Stimulated activated CD4-positive, alpha-beta T cell treated with anti-CD3 and anti-CD28 coated beads, TNF-alpha, amount 100 ng/mL, for 48 hours (primary cell): ENCODE measurements at places on chromosomes 4 and X.
A peak's percentile ranks its signal among the peaks of the same experiment; 100 is the strongest.

- DNase-seq: no peak
Measured at GRCh38 chr4:146952896-146953295, 7.2 kb upstream of the TTC29 start.

- DNase-seq: no peak
Measured at GRCh38 chr4:1683261-1683735, 815 bp downstream of the FAM53A start.

DNA sequence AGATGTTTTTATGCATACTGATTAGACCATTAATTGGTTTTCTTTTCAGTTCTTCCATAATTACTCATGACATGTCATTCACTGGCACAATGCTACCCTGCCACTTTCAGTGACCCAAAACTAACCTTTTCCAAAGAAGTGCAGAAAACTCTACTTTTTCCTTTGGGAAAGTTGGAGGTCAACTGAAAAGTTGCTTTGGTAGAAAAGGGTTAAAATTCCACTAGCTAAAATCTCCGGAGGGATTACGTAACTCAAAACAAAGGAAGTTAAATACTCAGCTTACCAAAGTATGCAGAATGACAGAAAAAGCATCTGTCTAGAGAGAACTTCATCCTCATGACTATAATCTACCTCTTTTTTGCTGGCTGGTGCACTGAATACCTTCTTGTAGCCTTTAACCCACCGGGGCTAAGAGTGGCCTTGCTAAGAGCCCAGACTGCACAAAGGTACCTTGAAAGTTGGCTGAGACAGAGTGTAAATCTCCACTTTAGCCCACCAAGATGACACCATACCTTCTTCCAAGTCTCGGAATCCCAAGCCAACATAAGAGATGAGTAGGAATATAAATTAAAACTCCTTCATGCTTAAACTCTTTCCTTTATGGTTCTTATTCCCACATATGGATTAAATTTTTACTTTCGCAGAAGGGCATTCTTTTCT is 1099.5 kb upstream of the INTU start:
- no peak for DNase-seq

- DNase-seq: no peak
Measured at GRCh38 chrX:78532363-78532762, 126.8 kb downstream of the RTL3 start.

DNA sequence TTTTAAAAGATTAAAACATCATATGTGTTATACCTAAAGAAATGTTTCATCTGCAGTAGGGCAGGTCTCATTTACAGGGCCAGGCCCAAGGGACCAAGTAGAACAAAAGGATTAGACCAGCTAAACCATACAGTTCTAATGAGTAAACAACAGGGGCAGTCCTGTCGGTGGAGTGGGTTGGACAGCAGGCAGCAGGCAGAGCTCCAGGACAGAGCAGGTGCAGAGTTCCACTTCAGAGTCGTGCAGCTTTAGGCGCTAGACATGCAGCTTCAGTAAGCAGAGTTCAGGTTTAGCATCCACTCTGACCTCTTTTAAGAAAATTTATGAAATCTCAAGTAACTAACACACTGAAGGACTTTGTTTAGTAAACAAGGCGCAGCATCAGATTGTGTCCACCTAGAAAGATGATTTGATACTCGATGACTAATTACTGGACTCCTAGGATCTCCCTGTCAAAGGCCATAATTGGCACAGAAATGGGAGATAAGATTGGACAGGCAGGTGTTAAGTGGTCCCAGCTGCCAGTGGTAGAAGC is 487.7 kb upstream of the INTU start:
- no peak for DNase-seq

- DNase-seq: no peak
Measured at GRCh38 chr4:108900018-108900580, 137.2 kb upstream of the ETNPPL start.

GRCh38 chrX:150766351-150767044 is 73.3 kb downstream of the MTMR1 start:
- no peak for DNase-seq

DNA sequence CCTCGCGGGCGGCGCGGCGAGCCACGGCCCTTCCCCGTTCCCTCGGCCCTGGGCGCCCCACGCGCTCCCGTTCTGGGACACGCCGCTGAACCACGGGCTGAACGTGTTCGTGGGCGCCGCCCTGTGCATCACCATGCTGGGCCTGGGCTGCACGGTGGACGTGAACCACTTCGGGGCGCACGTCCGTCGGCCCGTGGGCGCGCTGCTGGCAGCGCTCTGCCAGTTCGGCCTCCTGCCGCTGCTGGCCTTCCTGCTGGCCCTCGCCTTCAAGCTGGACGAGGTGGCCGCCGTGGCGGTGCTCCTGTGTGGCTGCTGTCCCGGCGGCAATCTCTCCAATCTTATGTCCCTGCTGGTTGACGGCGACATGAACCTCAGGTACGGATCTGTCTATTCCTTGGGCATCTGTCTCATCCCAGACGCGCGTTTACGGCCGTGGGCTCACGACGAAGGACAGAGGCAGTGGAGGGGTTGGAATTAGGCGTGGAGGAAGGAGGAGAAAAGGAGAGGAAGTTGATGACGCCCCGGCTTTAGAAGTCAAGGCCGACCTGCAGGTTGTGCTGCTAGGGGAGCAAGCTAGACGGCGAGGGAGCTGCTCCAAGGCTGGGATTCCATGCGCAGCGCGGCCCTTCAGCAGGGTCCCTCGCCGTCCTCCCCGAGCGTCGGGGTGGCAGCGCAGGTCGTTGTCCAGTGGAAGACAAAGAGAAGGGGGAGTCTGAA is 792 bp downstream of the SLC10A4 start:
- DNase-seq: no peak

DNA sequence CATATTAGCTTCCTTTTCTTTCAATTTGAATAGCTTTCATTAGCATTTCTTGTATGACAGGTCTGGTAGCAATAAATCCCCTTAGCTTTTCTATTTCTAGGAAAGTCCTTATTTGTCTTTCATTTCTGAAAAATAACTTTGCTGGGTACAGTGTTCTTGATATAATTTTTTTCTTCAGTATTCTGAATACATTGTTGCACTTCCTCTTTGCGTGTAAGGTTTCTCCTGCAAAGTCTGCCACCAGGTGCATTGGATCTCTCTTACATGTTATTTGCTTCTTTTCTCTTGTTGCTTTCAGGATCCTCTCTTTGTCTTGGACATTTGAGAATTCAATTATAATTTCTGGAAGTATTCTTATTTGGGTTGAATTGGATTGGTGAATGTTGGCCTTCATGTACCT is 663.7 kb downstream of the GRXCR1 start:
- no peak for DNase-seq

DNA sequence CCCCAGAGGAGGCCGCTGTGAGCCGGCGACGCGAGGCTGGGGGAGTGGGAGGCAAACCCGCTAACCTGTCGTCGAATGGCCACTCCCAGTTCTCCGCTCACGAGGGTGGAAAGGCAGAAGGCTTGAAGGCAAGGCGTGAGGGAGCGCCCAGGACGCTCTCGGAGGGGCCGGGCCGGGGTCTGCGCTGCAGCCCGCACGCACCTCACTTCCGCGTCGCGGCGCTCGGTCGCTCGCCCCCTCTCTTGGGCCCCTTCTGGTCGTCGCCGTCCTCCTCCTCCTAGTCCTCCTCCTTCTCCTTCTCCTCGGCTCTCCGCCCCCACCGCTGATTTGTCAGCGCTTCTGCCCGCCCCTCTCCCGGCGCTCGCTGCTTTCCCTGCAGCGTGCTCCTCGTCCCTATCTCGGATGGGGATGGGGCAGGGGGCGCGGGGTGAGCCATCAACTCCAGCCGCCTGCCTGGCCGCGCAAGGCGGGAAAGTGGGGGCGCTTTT is at the start of gene SNCA:
TSS of gene SNCA (minus strand) at position 265 of the 488 bp plus-strand sequence. CDS start 1,494 bp downstream, outside the sequence.
- peak; percentile 24 for DNase-seq

DNA sequence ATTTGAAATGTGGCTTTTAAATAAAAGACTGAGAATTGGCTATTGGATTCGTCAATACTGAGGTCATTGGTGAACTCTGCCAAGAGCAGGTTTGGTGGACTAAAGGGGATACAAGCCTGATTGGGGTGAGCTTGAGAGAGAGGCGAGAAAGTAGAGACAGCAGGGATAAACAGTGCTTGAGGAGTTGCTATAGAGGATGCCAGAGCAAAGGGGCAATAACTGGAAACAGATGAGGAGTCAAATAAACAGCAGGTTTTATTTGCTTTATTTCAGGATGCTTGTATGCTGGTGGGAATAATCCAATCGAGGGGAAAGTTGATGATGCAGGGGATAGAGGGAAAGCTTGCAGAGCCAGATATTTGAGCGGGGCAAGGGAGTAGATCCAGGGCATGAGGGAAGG is 24.0 kb upstream of the ANXA3 start:
- DNase-seq: no peak

DNA sequence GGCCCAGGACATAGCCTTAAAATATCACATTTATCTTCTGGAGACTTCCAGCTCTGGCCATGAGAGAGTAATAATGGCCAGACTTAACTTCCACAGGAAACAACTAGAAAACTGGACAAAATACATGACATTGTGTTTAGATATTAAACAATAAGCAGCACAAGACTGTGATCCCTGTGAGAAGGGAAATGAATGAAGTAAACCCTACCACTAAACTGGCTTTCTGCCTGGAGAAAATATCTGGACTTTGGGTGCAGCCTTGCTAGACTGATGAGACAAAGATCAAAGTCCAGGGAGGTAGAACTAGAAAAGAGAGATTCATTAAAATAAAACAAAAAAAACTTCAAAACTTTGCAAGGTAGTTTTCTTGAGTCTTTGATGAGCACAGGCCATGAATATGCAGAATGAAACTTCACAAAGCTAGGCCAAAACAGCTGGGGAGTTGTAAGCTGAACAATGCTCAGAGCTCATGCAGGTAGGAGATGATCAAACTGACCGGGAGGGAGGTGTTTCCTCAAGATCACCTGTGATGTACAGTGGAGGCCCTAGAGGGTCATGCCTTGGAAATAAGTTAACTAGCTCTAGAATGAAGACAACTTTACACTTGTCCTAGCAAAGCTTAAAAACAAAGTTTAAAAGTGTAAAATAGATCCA is 147.0 kb upstream of the SH3RF1 start:
- no peak for DNase-seq

- no peak for DNase-seq
Measured at GRCh38 chrX:11589641-11590040, 76.1 kb downstream of the ARHGAP6 start.

- DNase-seq: no peak
Measured at GRCh38 chrX:119871245-119871598, 311 bp downstream of the RNF113A start.

DNA sequence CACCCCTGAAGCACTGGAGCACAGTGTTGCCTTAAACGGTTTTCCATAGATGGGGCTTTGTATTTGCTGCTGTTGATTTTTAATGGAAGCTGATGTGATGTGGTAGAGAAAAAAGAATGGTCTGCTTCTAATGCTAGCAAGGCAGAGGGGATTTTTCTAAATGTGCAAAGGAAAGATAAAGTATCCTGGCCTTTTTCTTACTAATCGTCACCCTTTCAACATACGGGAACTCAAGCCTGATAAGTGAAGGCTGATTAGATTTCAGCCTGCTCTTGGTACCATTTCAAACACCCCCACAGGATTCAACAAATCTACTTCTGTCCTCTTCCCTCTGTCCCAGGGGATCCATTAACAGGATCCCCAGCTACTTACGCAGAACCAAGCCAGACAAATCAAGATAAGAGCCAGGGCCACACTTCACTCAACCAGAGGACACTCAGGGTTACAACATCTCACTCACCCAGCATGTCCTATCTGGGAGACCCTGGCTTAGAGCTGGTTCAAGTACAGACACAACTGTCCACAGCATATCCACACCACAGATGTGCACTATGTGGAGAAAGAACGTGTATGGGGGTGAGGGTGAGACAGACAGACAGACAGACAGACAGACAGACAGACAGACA is 180.0 kb downstream of the SH3KBP1 start:
- no peak for DNase-seq

- no peak for DNase-seq
Measured at GRCh38 chr4:24672880-24673279, 88.5 kb upstream of the DHX15 start.

- DNase-seq: no peak
Measured at GRCh38 chr4:124710015-124710741, 2.4 kb downstream of the ANKRD50 start.

- no peak for DNase-seq
Measured at GRCh38 chr4:121698236-121698671, 1.5 kb upstream of the ANXA5 start.

- no peak for DNase-seq
Measured at GRCh38 chr4:39326468-39326977, 39.6 kb downstream of the RFC1 start.

DNA sequence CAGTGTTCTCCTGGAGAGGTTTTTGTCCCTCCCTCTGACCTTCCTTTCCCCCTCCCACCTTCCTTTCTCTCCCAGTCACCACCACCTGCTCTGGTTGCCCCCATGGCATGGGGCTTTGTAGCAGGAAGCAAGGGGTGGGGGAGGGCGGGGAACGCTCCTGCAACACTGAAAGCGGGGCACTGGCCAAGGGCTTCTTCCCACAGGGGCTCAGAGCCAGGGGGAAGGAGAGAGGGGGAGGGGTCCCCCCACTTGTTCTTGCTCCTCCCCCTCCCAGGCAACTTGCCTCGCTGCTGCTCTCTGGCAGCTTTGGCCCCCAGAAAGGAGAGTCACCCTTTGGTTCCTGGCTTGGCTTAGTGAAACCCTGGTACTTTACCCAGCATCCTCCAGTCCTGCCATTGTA is 48.4 kb downstream of the BCORL1 start:
- no peak for DNase-seq

GRCh38 chr4:2007804-2008670 is 737 bp downstream of the NELFA start:
- DNase-seq: no peak

DNA sequence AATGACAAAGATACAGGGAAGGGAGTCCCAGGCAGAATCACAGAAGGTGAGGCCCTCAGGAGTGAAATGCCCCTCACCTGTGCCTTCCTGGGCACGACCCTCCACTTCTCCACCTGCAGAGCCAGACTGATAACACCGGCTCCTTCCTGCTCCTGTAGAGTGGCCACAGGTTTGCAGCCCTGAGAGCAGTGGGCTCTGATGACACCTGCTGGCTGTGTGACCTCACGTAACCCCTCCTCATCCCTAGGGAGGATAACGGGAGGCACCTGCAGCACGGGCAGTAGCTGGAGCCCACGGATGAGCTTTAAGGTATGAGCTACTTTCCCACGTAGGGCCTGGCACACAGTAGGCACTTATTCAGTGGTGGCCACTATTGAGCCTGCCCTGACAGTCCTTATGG is 25.5 kb upstream of the MAN2B2 start:
- DNase-seq: no peak

DNA sequence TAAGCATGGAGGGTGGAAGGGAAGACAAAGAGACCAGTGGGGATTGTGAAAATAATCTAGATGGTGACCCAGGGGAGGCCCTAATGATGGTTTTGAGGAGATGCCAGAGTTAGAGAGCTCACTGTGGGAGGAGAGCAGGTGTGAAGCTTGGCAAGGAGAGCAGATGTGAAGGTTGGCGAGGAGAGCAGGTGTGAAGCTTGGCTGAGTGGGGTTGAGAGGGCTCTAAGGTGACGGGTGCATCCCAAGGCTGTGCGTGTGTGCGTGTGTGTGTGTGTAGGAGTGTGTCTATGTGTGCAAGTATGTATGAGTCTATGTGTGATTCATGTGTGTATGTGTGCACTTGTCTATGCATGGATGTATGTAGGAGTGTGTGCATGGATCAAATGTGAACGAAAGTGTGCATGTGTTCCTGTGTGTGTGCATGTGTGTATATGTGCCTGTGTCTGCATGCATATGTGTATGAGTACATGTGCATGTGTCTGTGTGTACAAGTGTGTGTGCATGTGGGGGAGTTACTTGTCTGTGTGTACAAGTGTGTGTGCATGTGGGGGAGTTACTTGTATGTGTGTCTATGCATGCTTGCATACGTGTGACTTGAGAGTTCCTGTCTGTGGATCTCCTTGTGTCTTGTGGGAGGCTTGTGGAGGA is 72.0 kb downstream of the EVC start:
- no peak for DNase-seq
